ENCODE measurements at places on chromosomes 2 and 18.

DNA sequence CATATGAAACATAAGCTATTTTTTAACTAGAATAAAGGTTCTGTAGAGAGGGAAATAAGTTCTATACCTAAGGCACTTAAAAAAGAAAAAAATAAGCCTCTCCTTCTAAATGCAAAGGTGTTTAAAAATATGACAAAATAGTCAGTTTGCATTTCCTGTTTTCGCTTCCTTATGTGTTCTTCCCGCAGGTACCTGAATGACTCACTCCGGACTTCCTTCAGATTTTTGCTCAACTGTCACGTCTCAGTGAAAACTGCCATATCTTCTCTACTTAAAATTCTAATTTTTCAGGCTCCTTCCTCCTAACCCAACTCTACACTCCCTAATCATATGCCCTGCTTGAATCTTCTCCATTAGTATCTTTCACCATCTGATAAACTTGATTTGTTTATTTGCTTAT lies 1333.1 kb downstream of the LRP1B start:
- DNase-seq, result no peak

DNA sequence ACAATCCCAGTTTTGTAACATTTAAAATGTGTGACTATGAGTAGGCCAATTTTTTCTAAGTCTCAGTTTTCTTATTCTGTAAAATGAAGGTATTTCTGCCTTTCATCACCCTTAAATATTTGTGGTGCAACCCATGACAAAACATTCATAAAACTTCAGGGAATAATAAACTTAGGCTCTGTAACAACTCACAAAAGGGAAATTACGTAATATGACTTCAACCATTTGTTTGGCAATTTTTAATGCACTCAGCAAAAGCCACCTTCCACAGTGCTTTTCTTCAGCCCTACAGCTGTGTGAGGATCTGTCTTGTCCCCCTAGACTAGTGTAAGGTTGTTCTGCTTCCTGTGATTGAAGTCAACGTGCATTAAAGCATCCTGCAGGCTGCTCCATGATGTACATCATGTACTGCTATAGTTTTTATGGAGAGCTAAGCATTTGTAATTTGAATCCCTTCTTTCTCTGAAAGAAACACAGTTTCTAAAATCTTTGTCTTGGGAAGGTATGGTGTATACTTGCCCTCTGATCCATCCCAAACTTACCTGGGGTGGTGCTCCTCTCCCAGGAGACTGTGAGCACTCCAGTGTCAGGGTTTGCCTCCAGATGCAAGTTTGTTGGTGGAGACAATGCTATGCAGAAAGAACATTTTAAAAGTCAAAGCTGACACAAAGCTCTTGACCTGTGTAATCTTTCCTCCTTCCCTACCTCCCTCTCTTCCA lies 39.1 kb downstream of the FN1 start:
- DNase-seq, result no peak

GRCh38 chr2:182730486-182730885 lies 14.4 kb downstream of the DNAJC10 start:
- DNase-seq, result no peak

GRCh38 chr2:174593574-174594203 lies 3.9 kb downstream of the WIPF1 start:
- DNase-seq, result no peak

GRCh38 chr2:17646838-17647701 lies 106.5 kb downstream of the SMC6 start:
- no peak for DNase-seq

DNA sequence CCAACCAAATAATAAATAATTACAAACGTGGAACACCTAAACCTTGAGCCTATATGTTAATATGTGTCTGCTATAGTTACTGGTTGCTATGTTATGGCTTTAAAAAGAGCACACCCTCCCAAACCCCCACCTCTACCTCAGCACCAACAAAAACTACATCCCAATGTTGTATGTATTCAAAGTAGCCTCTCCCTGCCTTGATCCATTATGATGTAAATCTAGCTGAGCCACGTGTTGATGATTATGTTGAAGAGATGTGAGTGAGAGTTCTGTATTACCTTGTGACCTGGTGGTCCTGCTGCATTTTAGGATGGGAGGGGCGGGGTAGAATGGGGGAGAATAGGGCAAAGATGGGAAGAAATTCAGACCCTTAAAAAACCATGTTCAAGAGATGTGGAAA lies 4.8 kb downstream of the MFSD6 start:
- no peak for DNase-seq

DNA sequence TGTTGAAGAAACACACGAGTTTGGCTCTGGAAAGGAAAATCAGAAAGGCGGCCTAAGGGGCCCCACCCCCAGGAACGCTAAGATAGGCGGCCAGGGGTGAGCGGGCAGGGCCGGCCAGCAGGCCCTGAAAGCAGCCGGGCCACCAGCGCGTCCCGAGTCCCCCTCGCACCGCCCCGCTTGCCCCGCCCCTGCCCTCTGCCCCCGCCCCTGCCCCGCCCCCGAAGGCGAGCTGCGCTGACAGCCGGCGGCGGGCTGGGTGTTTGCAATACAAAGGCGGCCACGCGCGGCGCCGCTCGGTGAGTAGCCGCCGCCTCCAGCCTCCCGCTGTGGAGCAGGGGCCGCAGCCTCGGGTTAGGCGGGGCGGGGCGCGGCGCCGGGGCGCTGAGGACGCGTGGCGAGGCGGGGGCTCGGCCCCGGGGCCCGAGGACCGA lies at the start of gene LPIN1:
Gene LPIN1, plus strand, starts transcription at position 257 of the 431 bp plus-strand sequence. CDS start 18,910 bp downstream, outside the sequence.
- DNase-seq, result no peak

DNA sequence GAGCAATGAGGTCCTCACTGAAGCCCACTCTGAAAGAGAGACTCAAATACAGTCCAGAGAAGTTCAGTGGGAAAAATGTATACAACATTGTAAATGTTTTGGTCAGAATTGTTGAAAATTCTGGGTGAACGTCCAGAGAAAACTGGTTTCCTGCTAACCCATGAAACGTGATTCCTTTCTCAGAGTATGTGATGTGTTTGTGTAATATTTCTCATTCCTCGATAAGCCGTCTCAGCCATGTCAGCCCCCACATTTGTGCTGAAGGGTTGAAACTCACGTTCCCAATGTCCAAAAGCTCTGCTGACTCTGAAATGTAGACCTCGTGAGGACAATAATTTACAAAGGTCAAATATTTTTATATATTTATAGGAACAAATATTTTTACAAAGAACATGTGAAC lies 51.6 kb downstream of the BMP10 start:
- DNase-seq, result no peak

GRCh38 chr2:160582490-160583145 lies 89.0 kb upstream of the RBMS1 start:
- DNase-seq, result no peak

DNA sequence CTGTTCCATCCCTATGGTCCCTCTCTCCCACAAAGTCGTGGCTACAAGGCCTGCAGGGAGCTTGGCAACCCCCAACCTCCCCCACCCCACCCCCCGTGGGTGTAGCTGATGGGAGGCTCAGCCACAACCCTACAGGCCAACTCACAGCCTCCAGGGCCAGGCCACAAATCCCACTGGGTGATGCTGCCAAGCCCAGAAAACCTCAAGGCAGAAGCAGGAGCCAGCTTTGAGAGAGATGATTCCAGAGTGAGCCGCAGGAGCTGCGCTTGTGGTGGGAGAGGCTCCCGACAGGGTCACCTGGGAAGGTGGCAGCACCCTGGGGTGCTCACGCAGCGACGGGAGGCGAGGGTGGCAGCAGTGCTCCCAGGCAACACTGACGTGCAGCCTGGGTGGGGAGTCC lies 44.8 kb downstream of the ADCY3 start:
- DNase-seq, result no peak

DNA sequence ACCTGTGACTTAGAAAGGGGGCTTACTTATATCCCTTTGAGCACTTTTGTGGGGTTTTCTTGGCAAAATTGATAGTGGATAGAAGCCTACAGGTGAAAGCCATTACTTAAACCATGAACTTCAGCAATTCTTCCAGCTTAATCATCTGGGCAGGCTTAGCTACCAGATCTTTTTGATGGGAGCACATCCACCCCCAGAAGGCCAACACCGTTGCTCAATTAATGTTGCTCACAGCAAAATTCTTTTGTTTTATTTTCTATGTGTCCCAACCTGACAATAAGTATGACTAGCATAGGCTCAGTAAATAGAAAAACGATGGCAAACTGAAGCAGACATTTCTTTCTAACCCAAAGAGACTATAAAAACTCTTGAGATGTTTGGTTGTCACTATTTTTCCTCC lies 269.4 kb upstream of the TCF4 start:
- DNase-seq, result no peak

DNA sequence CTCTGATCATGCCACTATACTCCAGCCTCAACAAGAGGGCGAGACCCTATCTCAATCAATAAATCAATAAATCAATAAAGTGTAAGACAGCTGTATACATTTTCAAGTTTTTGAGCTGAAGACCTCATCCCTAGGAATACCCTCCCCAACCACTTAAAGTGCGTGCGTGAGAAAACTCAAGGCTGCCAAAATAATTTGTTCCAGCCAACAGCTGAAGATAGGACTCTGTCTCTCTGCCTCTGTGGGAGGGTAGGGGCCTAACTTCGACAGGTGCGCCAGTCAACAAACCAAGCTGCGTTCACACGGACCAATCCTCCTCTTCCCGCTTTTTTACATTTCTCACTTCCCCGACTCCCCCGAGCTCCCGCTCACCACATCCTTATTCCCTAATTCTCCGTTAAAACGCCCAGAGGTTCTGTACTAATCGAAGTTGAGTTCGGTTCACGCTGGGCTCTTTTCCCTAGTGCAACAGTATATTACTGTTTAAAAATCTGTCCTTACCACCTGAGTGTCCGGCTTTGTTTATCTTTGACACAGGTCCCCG lies 618 bp downstream of the POLR2D start:
- DNase-seq, result no peak

- no peak for DNase-seq
Measured at GRCh38 chr2:24521162-24521857, 30.3 kb downstream of the NCOA1 start.

GRCh38 chr2:217269701-217270484 lies 410.0 kb upstream of the TNP1 start:
- DNase-seq, result no peak

GRCh38 chr18:76672627-76673026 lies 149.7 kb upstream of the ZNF236 start:
- no peak for DNase-seq

DNA sequence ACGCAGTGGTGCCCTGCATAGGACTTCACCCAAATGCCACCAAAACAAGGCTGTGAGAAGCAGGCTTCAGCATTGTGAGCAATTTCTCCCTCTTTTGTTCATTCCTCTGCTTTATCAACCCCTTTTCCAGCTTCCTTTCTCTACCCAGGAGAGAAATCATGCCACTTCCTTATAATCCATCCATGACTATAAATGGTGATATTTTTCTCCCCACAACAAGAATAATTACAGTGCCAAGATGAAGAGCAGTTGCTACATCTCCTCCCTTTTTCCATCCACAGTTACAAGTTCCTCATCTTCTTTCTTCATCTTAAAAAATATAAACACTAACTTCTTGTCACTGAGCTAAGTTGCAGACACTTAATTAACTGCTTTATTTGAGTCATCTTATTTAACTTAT lies 167.2 kb downstream of the ANTXR1 start:
- DNase-seq, result no peak

- no peak for DNase-seq
Measured at GRCh38 chr2:172643142-172643541, 87.3 kb downstream of the PDK1 start.

DNA sequence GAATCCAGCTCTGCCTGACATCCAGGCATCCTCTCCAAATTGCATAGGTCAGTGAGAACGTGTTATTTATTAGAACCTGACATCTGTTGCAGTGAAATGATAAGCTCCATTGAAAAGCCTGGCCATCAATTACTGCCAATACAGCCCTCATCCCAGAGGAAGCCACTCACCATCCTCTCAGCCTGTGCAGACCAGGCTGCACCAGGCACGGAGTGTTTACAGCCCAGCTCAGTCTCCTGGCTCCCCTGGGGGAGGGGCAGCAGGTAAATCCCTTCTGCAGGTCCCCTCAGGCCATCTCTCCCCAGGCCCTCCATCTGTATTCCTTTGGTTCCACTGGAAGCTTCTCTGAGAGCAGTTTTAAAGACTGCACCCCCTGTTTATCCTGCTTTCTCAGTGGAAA lies 82.6 kb upstream of the FOSL2 start:
- DNase-seq, result no peak

GRCh38 chr2:39725401-39725800 lies 53.7 kb downstream of the THUMPD2 start:
- no peak for DNase-seq

DNA sequence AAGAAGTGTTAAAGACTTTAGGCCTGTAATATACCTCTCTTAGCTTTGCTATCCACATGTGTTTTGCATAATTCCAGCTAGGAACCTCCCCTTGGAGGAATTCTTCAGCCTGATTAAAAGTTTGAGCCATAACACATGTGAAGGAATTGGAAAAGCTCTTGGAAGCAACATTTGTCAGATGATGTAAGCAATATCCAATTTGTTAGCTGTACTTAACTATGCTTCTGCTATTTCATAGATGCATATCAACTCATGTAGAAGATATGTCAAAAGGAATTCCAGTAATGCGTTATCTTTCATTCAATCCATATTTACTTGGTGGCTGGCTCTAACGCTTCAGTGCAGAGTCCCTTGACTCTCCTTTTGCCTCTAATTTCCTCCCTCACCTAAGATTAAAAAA lies 46.2 kb downstream of the PKP4 start:
- no peak for DNase-seq

DNA sequence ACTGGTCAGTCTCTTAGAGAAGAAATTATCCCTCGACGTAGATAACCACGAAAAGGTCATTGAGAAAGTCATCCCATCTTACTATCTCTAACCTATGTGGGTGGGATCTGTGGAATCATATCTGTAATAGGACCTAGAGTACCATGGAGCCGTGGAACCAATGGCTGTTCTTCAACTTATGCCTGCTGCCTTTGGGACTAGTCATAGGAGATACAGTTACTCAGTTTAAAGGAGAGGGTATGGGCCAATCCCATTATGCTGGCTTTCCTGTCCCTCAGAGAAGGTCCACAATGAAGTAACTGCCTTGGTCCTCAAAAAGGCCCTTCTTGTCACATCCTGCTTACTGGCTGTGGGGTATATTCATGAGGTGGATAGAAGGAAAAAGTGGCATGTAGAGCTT lies 77.5 kb downstream of the FEZ2 start:
- no peak for DNase-seq

GRCh38 chr2:14998546-14998945 lies 366.0 kb downstream of the LRATD1 start:
- no peak for DNase-seq
